ENCODE measurements at places on chromosomes 2 and 18.

GRCh38 chr18:79399275-79400081 lies 3.7 kb downstream of the NFATC1 start:
- DNase-seq: peak; percentile 52

- DNase-seq: no peak
Observed at GRCh38 chr2:234203135-234203984, 152.9 kb downstream of the SPP2 start.

DNA sequence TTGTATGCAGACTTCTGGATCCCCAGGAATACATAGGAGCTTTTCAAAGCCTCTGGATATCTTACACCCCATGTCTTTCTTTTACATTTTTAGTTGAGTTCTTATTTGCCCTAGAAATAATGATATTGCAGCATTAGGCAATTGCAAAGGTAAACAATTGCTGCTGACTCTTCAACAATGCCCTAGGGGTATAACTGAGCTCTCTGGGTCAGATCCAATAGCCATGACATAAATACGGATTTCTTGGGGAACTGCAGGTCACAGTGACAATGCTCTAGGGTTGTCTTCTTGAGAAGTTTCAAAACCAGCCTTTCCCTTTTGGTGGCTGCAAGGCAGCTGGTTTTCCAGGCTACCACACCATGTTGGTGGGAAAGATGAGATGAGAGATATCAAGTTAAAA lies 16.5 kb upstream of the OR6B3 start:
- DNase-seq: no peak

DNA sequence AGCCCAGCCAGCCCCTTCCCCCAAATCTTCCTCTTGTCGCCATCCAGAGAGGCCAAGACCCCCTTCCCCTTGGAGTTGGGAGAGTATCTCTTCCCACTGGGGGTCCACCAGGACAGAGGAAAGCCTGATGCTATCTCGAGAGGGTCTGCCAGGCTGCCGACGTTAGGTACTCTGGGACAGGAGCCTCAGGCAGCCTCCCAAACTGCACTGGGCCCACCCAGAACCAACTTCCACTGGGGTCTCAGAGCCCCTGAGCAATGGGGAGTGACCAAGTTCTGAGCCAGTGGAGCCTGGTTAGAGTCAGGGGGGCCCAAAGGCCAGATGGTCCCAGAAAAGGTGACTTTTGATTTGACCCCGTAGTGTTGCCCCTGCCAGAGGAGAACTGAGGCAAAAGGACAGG lies 189.1 kb downstream of the INHBB start:
- no peak for DNase-seq

DNA sequence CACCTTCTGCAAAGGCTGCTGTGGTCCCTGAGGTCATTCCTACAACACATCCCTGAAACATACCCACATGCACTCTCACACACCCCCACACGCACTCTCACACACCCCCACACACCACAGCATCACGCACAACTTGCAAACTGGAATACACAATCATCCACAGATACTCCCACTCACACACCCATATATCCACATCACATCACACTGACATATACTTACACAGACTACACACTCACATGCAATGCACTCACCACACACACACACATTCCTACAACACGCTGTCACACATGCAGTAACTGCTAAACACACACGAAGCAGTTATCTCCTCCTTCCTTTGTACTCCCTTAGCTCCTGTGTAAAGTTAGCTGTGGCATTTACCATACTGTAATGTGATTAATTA lies 57.1 kb upstream of the PKDCC start:
- no peak for DNase-seq

DNA sequence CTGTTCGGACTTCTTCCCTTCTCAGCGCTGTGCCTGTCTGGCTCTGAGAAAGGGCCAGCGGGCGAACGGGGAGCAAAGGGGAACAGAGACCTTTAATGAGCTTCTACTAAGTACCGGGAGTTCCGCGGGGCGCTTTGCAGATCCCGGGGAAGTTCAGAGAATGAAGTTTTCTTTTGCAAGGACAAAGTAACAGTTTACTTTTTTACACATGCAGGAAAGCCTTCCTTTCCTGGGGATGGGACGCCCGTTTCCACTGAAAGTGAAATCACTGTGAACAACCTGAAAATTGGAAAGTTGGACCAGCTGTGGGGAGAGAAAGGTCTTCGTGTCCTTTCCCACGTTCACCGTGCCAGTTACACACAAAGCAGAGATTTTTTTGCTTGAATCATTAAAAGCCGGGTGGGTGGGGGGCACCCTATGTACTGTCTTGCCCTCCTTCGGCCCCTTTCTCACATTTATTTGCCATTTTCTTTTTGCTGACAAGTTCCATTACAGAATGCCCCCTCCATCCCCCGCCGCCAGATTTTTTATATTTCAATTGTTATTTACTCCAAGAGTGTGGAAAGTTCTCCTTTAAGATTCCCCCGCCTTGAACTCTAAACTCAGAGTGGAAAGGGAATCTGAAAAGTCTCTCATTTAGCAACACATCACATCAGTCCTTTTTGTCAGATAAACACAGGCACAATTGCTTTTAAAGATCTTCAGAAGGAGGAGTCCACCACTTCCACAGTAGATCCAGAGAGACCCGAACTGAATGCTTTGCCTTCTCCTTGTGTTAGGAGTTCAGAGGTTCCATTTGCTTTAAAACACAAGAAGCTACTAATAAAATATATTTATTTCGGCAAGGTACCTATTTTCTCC lies 1.1 kb upstream of the FN1 start:
- no peak for DNase-seq
